ENCODE measurements at places on chromosomes 4 and X. TPM values are rescaled to one million over a fixed set of nuclear protein-coding genes. Genes with fewer than 3 reads are reported as not detected.

The ATP11C gene
- 11.8 TPM for total RNA-seq

The FGB gene
- not detected for total RNA-seq

The CENPI gene
- 40.2 TPM for total RNA-seq

The TACR3 gene
- not detected for total RNA-seq

The EMCN gene
- not detected for total RNA-seq

The FRMPD4 gene
- total RNA-seq = not detected

The PLP1 gene
- not detected for total RNA-seq

The RIPPLY1 gene
- not detected for total RNA-seq

The FAM193A gene
- total RNA-seq = 31.9 TPM

The RPS6KA6 gene
- not detected for total RNA-seq

DNA sequence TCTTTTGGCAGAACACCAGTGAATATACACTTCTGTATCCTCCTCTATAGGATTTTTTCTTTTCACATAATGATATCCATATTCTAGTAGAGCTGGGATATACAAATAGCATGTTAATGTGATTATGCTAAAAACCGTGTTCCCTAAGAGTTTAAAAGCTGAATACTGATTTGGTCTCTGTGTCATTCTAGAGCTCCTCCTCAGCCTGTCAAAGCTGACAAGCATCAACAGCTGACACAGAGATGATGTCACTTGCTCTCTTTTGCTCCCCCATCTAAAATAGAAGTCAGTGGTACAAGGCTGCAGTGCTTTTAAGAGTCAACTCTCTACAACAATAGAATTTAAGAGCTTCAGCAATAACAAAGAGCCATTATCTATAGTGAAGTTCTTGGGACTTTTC is 17.1 kb upstream of the HERC3 start:
- no peak overlapping the region for H3K4me3 ChIP-seq
- DNase-seq = no peak
- H3K36me3 ChIP-seq = no peaks in the 10 kb centered on the region
- peaks cover 5% of the 10 kb centered on the region for H3K27me3 ChIP-seq
- no peak overlapping the region for H3K27ac ChIP-seq
- no peaks in the 10 kb centered on the region for H3K4me1 ChIP-seq

GRCh38 chr4:182764642-182765041 is 152.5 kb downstream of the DCTD start:
- H3K27ac ChIP-seq = no peak overlapping the region
- no peaks in the 10 kb centered on the region for H3K4me1 ChIP-seq

- no peak for DNase-seq
- H3K4me1 ChIP-seq = peaks cover 3% of the 10 kb centered on the region
- H3K36me3 ChIP-seq = no peaks in the 10 kb centered on the region
Measured at GRCh38 chrX:50071494-50071893, 129.3 kb downstream of the AKAP4 start.

DNA sequence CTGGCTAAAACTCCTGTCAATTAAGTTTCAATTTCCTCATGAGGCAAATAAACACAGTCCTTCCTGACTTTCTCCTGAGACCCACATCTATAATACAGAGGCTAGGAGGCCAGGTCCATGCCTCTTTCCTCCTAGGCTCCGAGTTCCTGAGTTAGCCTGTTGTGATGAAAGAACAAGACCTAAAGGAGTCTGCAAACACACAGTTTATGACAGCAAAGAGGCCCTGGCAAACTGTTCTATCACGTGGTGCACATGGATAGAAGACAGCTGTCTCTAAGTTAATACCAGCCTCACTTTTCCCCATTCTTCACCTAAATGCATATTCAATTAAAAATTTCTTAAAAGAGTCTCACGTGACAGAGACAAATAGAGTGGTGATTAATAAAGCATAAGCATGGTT is 145.2 kb downstream of the TET2 start:
- no peak overlapping the region for H3K27ac ChIP-seq
- H3K4me1 ChIP-seq = peaks cover 1% of the 10 kb centered on the region
- DNase-seq = no peak
- peaks cover 10% of the 10 kb centered on the region for H3K36me3 ChIP-seq
- H3K4me3 ChIP-seq = no peak overlapping the region

DNA sequence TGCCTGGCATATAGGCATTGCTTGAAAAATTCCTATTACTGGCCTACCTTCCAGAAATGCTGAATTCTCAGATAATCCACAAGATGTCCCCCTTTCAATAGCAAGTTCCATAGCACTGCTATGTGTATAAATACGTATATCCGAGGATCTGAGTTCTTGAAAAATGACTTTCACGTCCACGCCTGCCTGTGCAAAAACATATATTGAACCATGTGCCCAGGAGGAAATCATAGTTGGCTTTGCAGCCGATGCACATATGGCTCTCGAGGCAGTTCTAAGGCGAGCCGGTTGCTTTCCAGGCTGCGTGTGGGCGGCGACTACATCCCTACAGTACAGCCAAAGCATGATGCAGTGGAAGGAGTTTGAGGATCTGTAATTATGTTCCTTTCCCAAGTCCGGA is 55.4 kb upstream of the ESX1 start:
- no peaks in the 10 kb centered on the region for H3K4me1 ChIP-seq
- H3K4me3 ChIP-seq = no peak overlapping the region
- DNase-seq = no peak
- no peaks in the 10 kb centered on the region for H3K36me3 ChIP-seq
- H3K27me3 ChIP-seq = no peaks in the 10 kb centered on the region
- H3K27ac ChIP-seq = no peak overlapping the region

DNA sequence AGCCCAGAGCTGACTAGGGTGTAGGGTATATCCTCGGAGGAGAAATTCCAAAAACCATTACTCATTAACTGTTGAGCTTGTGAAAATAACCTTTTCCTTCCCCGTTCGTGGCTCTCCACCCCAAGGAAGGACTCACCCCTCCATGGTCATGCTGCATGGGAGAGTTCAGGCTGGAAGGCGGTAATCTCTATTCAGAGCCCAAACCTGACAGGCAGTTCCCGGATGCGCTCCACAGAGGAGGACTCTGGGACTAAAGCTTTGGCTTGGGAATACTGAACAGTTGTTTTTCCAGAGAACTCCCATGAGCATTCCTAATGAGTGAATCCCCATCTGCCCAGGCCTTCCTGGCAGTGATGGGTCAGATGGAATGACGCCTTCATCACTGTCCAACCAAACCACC is 125.4 kb downstream of the BCOR start:
- H3K4me3 ChIP-seq = no peak overlapping the region
- H3K36me3 ChIP-seq = peaks cover 4% of the 10 kb centered on the region
- no peaks in the 10 kb centered on the region for H3K27me3 ChIP-seq
- no peak for DNase-seq
- peaks cover 21% of the 10 kb centered on the region for H3K4me1 ChIP-seq

DNA sequence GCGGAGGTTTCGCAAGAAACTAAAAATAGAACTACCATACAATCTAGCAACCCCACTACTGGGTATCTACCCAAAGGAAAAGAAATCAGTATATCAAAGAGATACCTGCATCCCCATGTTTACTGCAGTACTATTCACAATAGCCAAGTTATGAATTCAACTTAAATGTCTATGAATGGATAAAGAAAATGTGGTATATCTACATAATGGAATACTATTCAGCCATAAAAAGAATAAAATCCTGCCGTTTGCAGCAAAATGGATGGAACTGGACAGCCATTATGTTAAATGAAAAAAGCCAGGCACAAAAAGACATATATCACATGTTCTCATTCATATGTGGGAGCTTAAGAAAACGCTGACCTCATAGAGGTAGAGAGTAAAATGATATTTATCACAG is 65.3 kb downstream of the LCORL start:
- peaks cover 18% of the 10 kb centered on the region for H3K36me3 ChIP-seq
- H3K4me1 ChIP-seq = no peaks in the 10 kb centered on the region
- no peak for DNase-seq

DNA sequence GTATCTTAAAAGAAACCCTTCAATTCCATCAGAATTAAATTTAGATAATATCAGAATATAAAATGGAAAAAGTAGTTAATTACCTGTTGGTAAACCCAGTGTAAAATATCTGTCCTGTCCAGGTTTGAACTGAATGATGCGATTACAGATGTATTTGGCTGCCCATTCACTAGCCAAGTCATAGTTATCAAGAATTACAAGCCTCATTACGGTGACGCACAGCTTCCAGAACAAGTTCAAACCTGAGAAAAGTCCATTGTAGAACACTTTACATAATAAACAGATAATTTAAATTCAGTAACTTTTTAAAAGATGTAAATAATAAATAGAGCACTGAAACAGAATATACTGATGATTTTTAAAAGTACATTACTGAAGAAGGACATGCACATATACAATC is 4.4 kb downstream of the GNPDA2 start:
- peaks cover 16% of the 10 kb centered on the region for H3K4me1 ChIP-seq
- DNase-seq = no peak
- no peak overlapping the region for H3K4me3 ChIP-seq
- H3K27me3 ChIP-seq = no peaks in the 10 kb centered on the region

- H3K4me1 ChIP-seq = no peaks in the 10 kb centered on the region
- no peaks in the 10 kb centered on the region for H3K36me3 ChIP-seq
- H3K27me3 ChIP-seq = no peaks in the 10 kb centered on the region
- H3K4me3 ChIP-seq = no peak overlapping the region
- H3K27ac ChIP-seq = no peak overlapping the region
- no peak for DNase-seq
Measured at GRCh38 chrX:40506201-40506985, 74.4 kb upstream of the ATP6AP2 start.

DNA sequence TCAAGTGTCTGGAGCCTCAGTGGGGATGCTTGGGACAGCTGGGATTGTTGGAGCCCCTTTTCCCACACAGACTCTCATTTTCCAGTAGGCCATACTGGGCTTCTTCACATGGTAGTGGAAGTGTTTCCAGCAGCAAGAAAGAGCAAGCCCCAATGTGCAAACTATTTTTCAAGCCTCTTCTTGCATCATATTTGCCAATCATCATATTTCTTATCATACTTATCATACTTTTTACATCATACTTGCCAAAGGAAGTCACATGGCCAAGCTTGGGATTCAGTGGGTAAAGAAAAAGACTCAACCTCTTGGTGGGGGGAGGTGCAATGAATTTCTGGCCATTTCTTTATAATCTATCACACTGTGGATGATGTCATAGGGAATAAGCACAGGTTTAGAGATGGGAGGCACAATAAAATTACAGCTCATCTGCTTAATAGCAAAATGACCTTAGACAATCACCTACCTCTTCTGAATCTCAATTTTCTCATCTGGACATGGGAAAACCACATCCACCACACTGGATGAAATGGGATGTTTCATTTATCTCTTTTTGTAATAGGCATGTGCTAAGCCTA is 174.2 kb downstream of the MID1IP1 start:
- no peak for DNase-seq
- no peak overlapping the region for H3K27ac ChIP-seq
- no peaks in the 10 kb centered on the region for H3K36me3 ChIP-seq
- H3K4me1 ChIP-seq = no peaks in the 10 kb centered on the region
- H3K4me3 ChIP-seq = no peak overlapping the region

GRCh38 chr4:78863254-78863869 is 75.9 kb downstream of the PAQR3 start:
- H3K27ac ChIP-seq = no peak overlapping the region
- H3K27me3 ChIP-seq = no peaks in the 10 kb centered on the region
- H3K36me3 ChIP-seq = peaks cover 16% of the 10 kb centered on the region
- H3K4me3 ChIP-seq = no peak overlapping the region
- no peak for DNase-seq

- H3K36me3 ChIP-seq = no peaks in the 10 kb centered on the region
- no peak overlapping the region for H3K4me3 ChIP-seq
- DNase-seq = no peak
- no peaks in the 10 kb centered on the region for H3K4me1 ChIP-seq
- H3K27ac ChIP-seq = no peak overlapping the region
Measured at GRCh38 chrX:38112566-38112965, 106.2 kb downstream of the SYTL5 start.

DNA sequence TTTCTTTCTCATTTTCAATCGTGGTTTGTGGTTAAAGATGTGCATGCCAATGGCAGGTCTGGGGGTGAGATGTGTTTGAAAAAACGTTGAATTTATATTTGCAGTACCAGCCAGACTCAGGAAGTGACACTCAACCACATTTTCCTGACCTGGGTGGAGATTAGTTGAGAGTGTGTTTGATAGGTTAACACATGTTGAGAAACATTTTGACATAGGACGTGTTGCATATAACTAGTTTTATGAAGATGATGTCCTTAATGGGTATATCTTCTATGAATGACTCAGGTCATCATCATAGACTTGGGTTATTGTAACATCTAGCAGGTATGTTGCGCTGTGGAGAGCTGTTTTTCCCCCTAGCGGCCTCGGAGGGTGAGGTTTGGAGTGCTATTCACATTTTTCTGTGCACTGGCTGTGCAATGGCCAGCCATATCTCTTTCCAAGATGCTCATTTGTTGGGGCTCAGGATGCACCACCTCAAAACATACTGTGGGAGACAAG is 21.7 kb upstream of the CD38 start:
- peak overlapping the region; percentile 74 for H3K4me3 ChIP-seq
- peak; percentile 90 for DNase-seq
- H3K27me3 ChIP-seq = no peaks in the 10 kb centered on the region
- peaks cover 9% of the 10 kb centered on the region for H3K36me3 ChIP-seq
- peaks cover 67% of the 10 kb centered on the region for H3K4me1 ChIP-seq

DNA sequence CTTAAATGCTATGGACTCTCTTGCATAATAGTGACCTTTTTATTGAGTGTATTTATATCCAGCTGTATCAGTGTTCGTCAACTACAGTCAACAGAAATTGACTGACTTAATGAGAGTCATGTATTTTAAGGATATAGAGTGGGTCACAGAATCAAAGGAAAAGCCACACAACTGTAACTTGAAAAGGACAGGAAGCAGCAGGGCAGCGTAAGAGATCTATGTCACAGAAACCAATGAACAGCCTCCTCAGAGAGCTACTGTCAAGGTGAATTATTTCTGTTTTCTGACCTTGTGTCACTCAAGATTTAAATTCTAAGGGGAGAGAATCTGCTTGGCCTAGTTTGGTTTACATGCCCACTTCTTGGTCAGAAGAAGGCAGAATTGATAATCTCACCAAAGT is 94.1 kb upstream of the FRAS1 start:
- no peak overlapping the region for H3K4me3 ChIP-seq
- no peak overlapping the region for H3K27ac ChIP-seq
- DNase-seq = no peak
- peaks cover 2% of the 10 kb centered on the region for H3K27me3 ChIP-seq
- no peaks in the 10 kb centered on the region for H3K36me3 ChIP-seq

- no peak for DNase-seq
- no peak overlapping the region for H3K27ac ChIP-seq
- H3K36me3 ChIP-seq = no peaks in the 10 kb centered on the region
- no peaks in the 10 kb centered on the region for H3K27me3 ChIP-seq
Measured at GRCh38 chr4:179028321-179028720, 1586.1 kb upstream of the AGA start.

DNA sequence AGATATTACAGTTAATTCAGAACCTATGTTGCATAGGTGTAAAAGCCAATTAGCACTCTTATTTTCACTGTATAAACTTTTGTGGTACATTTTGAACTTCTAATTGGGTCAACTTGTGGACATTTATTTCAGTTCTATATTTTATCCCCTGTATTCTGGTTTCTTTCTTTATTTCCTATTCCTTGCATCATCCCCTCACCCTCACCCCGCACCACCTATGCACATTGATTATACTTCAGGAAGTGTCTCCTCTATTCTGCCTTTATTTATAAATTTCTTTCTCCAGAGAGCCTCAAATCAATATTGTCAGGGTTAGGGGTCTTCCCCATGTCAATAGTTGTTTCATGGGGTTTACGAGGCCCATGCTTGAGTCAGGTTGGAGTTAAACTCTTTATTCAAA is 83.1 kb downstream of the TEX13C start:
- H3K27me3 ChIP-seq = no peaks in the 10 kb centered on the region
- no peak overlapping the region for H3K27ac ChIP-seq
- H3K4me1 ChIP-seq = no peaks in the 10 kb centered on the region
- no peak overlapping the region for H3K4me3 ChIP-seq
- no peak for DNase-seq

- no peak overlapping the region for H3K27ac ChIP-seq
- peaks cover 18% of the 10 kb centered on the region for H3K4me1 ChIP-seq
- no peak overlapping the region for H3K4me3 ChIP-seq
- no peaks in the 10 kb centered on the region for H3K27me3 ChIP-seq
- DNase-seq = no peak
Measured at GRCh38 chrX:9749146-9749692, 16.4 kb downstream of the GPR143 start.

Measured in activated CD8-positive, alpha-beta T cell treated with anti-CD3 and anti-CD28 coated beads, Interleukin-2, amount 10 ng/mL, durations not matched to agents 7 days and 5 days (primary cell).